ENCODE measurements at places on chromosomes 2 and 18. TPM values are rescaled to one million over a fixed set of nuclear protein-coding genes. Genes with fewer than 3 reads are reported as not detected.

GPR35 gene
- total RNA-seq: 0.82 TPM

ANKRD62 gene
- not detected for total RNA-seq

RASGRP3 gene
- 13.1 TPM for total RNA-seq

SS18 gene
- 76.4 TPM for total RNA-seq

KIAA2012 gene
- total RNA-seq: not detected

CD28 gene
- total RNA-seq: not detected

IL1RN gene
- total RNA-seq: not detected

SLC5A7 gene
- not detected for total RNA-seq

SPP2 gene
- not detected for total RNA-seq

CD8B gene
- total RNA-seq: not detected

RAPGEF4 gene
- 1.3 TPM for total RNA-seq

CD8B2 gene
- total RNA-seq: not detected

C2orf74 gene
- total RNA-seq: 9.7 TPM

DSG1 gene
- not detected for total RNA-seq

EVX2 gene
- 0.09 TPM for total RNA-seq

LYPD1 gene
- total RNA-seq: 0.12 TPM

C2orf15 gene
- total RNA-seq: not detected

NAT8 gene
- total RNA-seq: not detected

EML6 gene
- 0.09 TPM for total RNA-seq

FAP gene
- 62.3 TPM for total RNA-seq

RBM45 gene
- total RNA-seq: 11.1 TPM

GKN1 gene
- total RNA-seq: not detected

Measured in pericardium fibroblast (primary cell).